ENCODE measurements at places on chromosomes 7 and 10.

- DNase-seq, result no peak
Measured at GRCh38 chr10:88851706-88852105, at the start of gene ANKRD22. ANKRD22 (minus strand) TSS chr10:88851844; CDS start chr10:88851607, 237 bp downstream.

GRCh38 chr7:139949629-139950028, 113.1 kb downstream of the PARP12 start:
- DNase-seq, result no peak

GRCh38 chr10:113078282-113078907, 128.3 kb downstream of the TCF7L2 start:
- no peak for DNase-seq

- no peak for DNase-seq
Measured at GRCh38 chr10:93462881-93463280, 19.3 kb downstream of the MYOF start.

DNA sequence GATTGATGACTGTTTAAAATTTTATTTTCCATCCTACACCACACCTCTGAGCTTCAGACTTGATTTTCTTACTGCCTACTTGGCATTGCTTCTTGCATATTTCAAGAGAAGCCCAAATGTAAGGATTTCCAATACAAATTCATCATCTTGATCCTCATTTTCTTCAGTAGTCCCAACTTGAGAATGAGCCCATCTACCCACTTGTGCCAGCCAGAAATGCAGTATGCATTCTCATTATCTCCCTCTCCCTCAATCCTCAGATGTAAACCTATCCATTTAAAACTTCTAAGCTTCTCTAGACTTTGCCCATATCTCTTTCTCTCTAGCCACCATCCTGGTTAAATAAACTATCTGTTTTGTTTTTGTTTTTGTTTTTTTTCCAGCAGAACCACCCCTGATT, 22.4 kb upstream of the EGFR start:
- no peak for DNase-seq

DNA sequence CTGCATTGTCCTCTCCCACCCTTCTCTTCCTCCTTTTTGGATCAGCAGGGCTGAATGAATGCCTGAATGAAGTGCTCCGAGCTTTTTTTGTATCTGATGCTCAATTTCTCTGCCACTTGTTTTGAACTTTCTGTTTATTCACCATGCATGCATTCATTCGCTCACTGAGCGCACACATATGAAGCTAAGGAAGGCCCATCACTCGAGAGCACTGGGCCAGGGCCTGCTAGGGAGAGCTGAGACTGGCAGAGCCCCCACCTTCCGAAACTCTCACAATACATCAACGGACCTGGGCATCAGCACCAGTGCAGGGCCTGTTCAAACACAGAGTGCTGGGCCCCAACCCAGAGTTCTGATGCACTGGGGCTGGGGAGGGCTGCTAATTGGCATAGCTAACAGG, 45.7 kb downstream of the RPS24 start:
- DNase-seq, result no peak

- no peak for DNase-seq
Measured at GRCh38 chr10:76024460-76025123, 593.2 kb downstream of the LRMDA start.

- no peak for DNase-seq
Measured at GRCh38 chr10:80506189-80506575, 31.5 kb upstream of the SH2D4B start.

- DNase-seq, result no peak
Measured at GRCh38 chr10:88983206-88983605, 7.4 kb upstream of the FAS start.

DNA sequence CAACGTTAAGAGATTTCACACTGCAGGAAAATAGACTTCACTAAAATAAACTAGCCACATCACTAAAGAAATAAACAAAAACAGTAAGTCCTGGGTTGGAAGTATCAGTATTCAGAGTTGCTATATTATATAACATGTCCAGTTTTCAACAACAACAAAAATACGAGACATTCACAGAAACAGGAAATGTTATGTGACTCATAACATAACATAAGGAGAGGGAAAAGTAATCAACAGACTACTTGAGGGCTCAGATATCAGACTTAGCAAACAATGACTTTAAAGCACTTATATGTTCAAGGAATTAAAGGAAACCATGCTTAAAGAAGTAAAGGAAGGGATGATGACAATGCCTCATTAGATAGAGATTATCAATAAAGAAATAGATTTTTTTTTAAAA, 73.5 kb upstream of the MKLN1 start:
- no peak for DNase-seq

- DNase-seq, result no peak
Measured at GRCh38 chr7:150377635-150378034, 1.5 kb upstream of the ZNF775 start.

DNA sequence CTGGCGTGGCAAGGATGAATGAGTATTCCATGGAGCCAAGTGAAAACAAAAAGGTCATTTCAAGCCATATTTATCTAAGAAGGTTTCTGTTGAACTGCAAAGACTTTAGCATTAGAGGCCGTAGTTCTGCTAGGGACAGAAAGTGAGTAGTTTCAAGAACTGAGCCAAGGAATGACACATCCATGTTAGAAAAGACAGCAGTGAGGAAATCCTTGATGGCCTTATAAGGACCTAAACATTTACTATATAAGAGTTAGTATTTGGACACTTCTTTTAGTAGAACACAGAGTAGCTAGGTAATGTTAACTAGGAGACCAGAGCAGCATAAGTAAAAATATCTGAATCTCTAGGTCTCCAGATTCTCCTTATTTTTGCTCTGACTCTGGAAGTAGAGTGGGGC, 329.8 kb upstream of the SEMA3D start:
- DNase-seq, result no peak

GRCh38 chr7:136016649-136017395, 39.7 kb upstream of the MTPN start:
- DNase-seq, result no peak
